ENCODE measurements at places on chromosomes 11 and 22.

DNA sequence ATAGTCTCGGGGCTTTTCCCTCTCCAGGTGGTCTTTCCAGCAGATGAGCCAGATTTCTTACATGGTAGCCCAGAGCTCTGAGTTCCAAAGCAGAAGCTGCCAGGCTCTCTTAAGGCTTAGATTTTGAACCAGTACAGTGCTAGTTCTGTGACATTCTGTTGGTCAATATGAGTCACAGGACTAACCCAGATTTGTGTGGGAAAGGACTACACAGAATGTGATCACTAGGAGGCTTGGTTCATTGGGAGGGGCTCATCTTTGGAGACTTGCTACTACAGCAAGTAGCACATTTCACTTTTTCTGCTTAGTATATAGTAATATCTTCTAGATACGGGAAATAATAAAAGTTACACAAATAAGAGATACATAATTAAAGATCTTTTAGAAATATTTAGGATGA, 24.1 kb downstream of the RNF214 start:
- no peaks in the 10 kb centered on the region for H3K27me3 ChIP-seq
- H3K27ac ChIP-seq, result peak overlapping the region; percentile 75
- DNase-seq, result no peak
- H3K36me3 ChIP-seq, result no peaks in the 10 kb centered on the region

- no peak overlapping the region for H3K4me3 ChIP-seq
- H3K27me3 ChIP-seq, result no peaks in the 10 kb centered on the region
- H3K27ac ChIP-seq, result peak overlapping the region; percentile 28
- no peaks in the 10 kb centered on the region for H3K36me3 ChIP-seq
- DNase-seq, result no peak
Observed at GRCh38 chr22:37999640-38000272, 15.4 kb upstream of the SOX10 start.

GRCh38 chr11:34316347-34317035, 41.3 kb downstream of the ABTB2 start:
- no peak for DNase-seq
- no peak overlapping the region for H3K27ac ChIP-seq
- H3K27me3 ChIP-seq, result no peaks in the 10 kb centered on the region
- H3K4me3 ChIP-seq, result no peak overlapping the region
- no peaks in the 10 kb centered on the region for H3K36me3 ChIP-seq

DNA sequence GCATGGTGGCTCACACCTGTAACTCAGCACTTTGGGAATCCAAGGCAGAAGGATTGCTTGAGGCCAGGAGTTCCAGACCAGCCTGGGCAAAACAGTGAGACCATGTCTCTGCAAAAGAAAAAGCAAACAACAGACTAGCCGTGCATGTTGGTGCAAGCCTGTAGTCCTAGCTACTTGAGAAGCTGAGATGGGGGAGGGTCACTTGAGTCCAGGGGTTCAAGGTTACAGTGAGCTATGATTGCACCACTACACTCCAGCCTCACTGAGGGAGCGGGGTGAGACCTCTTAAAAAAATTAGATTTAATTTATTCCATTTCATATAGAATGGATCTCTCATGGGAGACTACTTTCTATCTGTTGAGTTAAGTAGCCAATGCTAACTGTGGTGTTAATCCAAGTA, 50.4 kb downstream of the DDX10 start:
- no peaks in the 10 kb centered on the region for H3K36me3 ChIP-seq
- no peaks in the 10 kb centered on the region for H3K27me3 ChIP-seq
- H3K4me1 ChIP-seq, result no peaks in the 10 kb centered on the region
- H3K27ac ChIP-seq, result no peak overlapping the region

- no peaks in the 10 kb centered on the region for H3K4me1 ChIP-seq
- no peak overlapping the region for H3K27ac ChIP-seq
- no peaks in the 10 kb centered on the region for H3K36me3 ChIP-seq
- DNase-seq, result no peak
- no peaks in the 10 kb centered on the region for H3K27me3 ChIP-seq
- no peak overlapping the region for H3K4me3 ChIP-seq
Observed at GRCh38 chr11:115100706-115101105, 403.5 kb downstream of the CADM1 start.

DNA sequence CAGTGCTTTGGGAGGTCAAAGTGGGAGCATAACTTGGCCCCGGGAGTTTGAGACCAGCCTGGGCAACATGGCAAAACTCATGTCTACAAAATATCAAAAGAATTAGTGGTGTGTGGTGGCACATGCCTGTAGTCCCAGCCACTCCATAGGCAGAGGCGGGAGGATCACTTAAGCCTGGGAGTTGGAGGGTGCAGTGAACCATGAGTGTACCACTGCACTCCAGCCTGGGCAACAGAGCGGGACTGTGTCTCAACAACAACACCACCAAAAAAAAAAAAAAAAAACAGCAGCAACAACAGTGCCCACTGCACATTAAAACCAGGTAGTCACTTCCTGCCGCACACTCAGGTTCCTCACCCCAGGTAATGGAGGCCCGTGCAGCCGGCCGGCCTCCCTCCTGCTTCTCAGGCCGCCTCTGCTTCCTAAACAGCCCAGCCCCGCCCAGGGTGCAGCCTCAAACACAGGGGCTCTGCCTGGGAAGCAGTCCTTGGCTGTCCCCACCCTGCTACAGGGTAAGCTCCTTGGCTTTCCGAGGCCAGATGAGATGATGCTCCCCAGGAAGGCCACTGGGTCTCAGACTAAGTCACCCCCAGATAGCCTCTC, 318.3 kb downstream of the SHANK2 start:
- no peaks in the 10 kb centered on the region for H3K27me3 ChIP-seq
- no peak overlapping the region for H3K4me3 ChIP-seq
- no peak for DNase-seq
- H3K36me3 ChIP-seq, result no peaks in the 10 kb centered on the region
- no peak overlapping the region for H3K27ac ChIP-seq

DNA sequence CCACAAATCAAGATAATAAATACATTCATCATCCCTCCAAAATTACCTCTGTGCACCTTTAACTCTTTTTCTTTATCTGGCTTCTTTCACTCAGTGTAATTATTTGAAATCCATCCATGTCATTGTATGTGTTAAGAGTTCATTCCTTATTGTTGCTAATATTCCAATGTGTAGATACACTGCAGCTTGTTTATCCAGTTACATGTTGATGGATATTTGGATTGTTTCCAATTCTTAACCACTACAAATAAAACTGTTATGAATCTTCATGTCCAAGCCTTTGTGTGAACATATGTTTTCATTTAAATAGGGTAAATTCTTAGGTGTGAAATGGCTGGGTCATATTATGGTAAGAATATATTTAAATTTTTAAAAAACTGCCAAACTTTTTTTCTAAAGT, 323.3 kb upstream of the NCAM1 start:
- H3K4me3 ChIP-seq, result no peak overlapping the region
- DNase-seq, result no peak
- no peaks in the 10 kb centered on the region for H3K4me1 ChIP-seq
- H3K36me3 ChIP-seq, result no peaks in the 10 kb centered on the region
- H3K27ac ChIP-seq, result no peak overlapping the region

DNA sequence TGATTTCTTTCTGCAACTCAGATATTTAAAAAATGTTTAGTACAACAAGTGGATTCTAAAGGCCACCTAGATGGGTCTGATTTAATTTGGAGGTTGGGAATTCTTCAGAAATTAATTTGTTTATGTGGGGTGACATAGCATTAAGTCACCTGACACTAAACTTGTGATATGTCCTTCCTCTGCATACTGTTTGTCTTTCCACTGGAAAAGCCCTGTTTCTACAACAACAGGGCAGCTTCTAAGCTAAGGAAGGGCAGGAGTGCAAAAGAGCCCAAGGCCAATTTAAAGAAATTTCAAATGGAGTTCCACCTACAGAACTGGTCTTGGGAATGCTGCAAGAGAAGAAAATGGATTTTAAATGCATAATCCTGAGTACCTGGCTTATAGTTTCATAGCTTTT, 319.2 kb downstream of the SOX6 start:
- H3K36me3 ChIP-seq, result no peaks in the 10 kb centered on the region
- H3K27me3 ChIP-seq, result no peaks in the 10 kb centered on the region

GRCh38 chr11:57873196-57873911, 111.8 kb downstream of the CTNND1 start:
- no peak overlapping the region for H3K4me3 ChIP-seq
- H3K27ac ChIP-seq, result no peak overlapping the region
- no peaks in the 10 kb centered on the region for H3K27me3 ChIP-seq
- H3K4me1 ChIP-seq, result no peaks in the 10 kb centered on the region
- no peaks in the 10 kb centered on the region for H3K36me3 ChIP-seq

Data from esophagus squamous epithelium (tissue), 5 donors.